ENCODE measurements at places on chromosomes 16 and 17. TPM values are rescaled to one million over a fixed set of nuclear protein-coding genes. Genes with fewer than 3 reads are reported as not detected.

- H3K27me3 ChIP-seq = no peaks in the 10 kb centered on the region
- no peak overlapping the region for H3K27ac ChIP-seq
- no peak overlapping the region for H3K4me3 ChIP-seq
- no peak for DNase-seq
- no peaks in the 10 kb centered on the region for H3K4me1 ChIP-seq
- peaks cover 62% of the 10 kb centered on the region for H3K36me3 ChIP-seq
Measured at GRCh38 chr17:82627405-82627804, 20.8 kb downstream of the WDR45B start.

- peaks cover 14% of the 10 kb centered on the region for H3K36me3 ChIP-seq
- H3K27me3 ChIP-seq = no peaks in the 10 kb centered on the region
- peaks cover under 1% of the 10 kb centered on the region for H3K4me1 ChIP-seq
- no peak overlapping the region for H3K4me3 ChIP-seq
- H3K27ac ChIP-seq = no peak overlapping the region
Measured at GRCh38 chr16:10935226-10935915, 6.9 kb downstream of the DEXI start.

DNA sequence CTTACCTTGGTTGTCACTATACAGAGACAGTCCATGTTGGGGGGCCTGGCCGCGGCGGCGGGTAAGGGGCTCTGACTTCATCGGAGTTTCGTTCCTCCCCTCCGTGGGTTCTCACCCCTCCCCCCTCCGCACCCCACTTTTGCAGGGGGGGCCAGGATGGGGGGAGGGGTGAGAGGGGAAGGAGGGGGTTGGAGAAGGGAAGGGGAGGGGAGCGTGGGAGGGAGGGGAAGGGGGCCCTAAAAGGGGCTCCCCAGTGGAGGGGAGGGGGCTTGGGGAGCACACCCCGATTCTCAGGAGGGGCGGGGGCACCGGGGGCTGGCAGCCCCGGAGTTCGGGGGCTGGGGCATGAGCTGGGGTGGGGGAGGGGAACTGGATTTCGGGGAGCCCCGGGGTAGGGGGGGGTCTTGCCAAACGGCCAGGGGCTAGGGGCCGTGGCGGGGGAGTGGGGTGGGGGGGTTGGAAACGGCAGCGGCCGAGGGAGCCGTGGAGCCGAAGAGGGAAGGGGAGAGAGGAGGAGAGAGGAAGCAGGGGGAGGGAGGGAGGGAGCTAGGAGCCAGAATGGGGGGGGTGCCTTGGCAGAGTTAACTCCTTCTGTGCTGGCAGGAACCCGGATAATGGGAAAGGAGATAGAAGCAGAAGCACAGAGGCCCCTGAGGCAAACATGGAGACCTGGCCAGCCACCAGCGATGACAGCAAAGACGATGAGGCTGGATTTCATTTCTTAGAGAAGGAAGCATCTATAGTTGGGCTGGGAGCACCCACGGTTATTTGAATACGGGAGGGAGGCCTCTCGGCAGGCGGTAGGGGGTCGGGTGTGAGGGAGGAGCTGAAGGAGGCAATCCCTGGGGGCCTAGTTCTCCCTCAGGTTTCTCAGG lies 2.3 kb downstream of the DLG4 start:
- peak overlapping the region; percentile 97 for H3K4me3 ChIP-seq
- peaks cover 8% of the 10 kb centered on the region for H3K36me3 ChIP-seq
- H3K27ac ChIP-seq = no peak overlapping the region
- H3K4me1 ChIP-seq = no peaks in the 10 kb centered on the region

DNA sequence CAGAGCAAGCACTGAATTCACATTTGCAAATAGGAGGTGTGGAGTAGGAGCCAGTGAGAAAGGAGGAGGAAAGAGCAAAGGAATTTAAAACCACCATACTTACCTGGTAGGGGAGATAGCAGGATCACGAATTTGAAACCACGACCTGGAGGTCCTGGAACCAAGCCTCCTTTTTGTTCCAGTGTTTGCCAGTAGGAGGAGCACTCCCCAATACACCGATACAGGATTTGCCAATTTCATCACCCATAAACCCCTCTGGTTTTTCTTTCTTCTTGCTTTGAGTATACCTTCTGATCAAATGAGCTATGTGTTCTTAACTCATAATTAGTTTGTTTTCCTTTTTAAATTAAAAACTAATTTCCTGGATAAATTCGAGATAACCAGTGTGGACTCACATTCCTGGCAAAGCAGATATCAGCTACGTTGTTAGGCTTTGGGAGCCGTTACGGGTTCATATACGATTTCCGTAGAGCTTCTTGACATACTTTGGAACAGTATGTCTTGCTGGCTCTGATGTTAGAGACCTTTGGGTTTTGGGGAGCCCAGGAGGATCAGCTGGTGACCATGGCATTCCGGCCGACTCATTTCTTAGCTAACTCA lies 22.7 kb downstream of the BCO1 start:
- H3K27ac ChIP-seq = no peak overlapping the region
- H3K36me3 ChIP-seq = no peaks in the 10 kb centered on the region
- H3K4me3 ChIP-seq = no peak overlapping the region
- H3K4me1 ChIP-seq = no peaks in the 10 kb centered on the region
- no peaks in the 10 kb centered on the region for H3K27me3 ChIP-seq

DNA sequence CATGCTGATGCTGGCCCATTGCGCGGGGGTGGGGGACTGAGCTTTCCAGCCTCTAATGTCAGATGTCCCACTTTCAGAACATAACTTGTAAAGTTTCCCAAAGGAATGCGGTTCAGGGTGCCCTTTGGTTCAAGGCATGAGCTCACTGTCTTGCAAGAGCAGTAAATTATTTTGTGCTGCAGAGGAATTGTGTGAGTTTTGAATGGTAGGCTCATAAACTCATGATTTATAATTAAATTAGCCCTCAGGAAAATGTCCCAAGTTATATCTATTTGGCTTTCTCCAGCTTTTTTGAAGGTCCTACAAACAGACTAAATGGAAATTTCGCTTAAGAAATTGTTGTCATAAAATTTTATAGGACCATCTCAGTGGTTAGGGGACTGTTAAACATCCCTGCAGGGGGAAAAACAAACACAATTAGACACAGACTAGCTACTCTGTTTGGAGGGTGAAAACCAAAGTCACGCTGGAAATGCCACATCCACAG lies 321.8 kb downstream of the HS3ST3B1 start:
- H3K4me1 ChIP-seq = no peaks in the 10 kb centered on the region
- no peak overlapping the region for H3K27ac ChIP-seq
- no peak overlapping the region for H3K4me3 ChIP-seq
- H3K27me3 ChIP-seq = no peaks in the 10 kb centered on the region
- no peak for DNase-seq

- no peaks in the 10 kb centered on the region for H3K27me3 ChIP-seq
- H3K4me3 ChIP-seq = no peak overlapping the region
- H3K27ac ChIP-seq = no peak overlapping the region
- H3K36me3 ChIP-seq = peaks cover 11% of the 10 kb centered on the region
Measured at GRCh38 chr17:81277946-81278693, 17.0 kb downstream of the SLC38A10 start.

GRCh38 chr16:285146-286055 lies 2.4 kb downstream of the PDIA2 start:
- peaks cover 31% of the 10 kb centered on the region for H3K36me3 ChIP-seq
- no peaks in the 10 kb centered on the region for H3K4me1 ChIP-seq
- no peak overlapping the region for H3K27ac ChIP-seq
- H3K4me3 ChIP-seq = no peak overlapping the region

DNA sequence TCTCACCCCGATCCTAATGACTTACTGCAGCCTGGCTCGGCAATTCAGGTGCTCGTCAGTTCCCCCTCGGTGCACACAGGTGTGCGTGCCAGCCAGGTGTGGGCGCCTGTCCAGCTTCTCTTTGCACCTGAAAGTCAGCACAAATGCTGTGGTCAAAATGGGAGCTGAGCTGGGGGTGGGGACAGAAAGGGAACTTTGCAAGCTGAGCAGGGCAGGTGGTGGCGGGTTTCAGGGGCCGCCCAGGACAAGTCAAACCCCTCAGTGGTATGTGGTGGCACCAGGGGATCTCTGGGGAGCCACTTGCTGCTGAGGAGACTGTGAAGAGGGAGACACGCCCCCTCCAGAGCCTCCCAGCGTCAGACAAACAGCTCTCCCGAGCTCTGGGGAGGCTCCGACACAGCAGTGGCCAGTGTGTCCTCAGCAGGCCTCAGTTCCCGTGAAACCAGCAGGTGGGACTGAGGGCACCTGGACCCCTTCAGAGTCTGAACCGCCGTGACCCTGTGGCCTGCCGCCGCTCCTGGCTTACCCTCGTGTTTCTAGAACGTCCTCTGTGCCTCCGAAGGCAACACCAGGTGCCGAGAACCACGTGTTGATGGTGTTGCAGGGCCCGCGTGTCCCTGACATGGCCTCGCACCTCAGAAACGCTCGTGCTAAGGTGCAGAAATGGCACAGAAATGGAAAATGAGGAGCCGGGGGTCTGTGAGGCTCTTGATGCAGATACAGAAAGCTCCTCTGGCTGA lies 233.5 kb upstream of the TNRC6C start:
- DNase-seq = peak; percentile 35
- no peaks in the 10 kb centered on the region for H3K27me3 ChIP-seq
- no peak overlapping the region for H3K27ac ChIP-seq
- H3K4me1 ChIP-seq = no peaks in the 10 kb centered on the region
- no peak overlapping the region for H3K4me3 ChIP-seq

- H3K4me1 ChIP-seq = peaks cover 5% of the 10 kb centered on the region
- DNase-seq = peak; percentile 43
- no peak overlapping the region for H3K4me3 ChIP-seq
- no peaks in the 10 kb centered on the region for H3K27me3 ChIP-seq
- H3K36me3 ChIP-seq = peaks cover 38% of the 10 kb centered on the region
- no peak overlapping the region for H3K27ac ChIP-seq
Measured at GRCh38 chr17:51298508-51299371, 38.4 kb downstream of the UTP18 start.

GRCh38 chr17:27621536-27621935 lies 9.5 kb upstream of the LGALS9 start:
- no peak overlapping the region for H3K27ac ChIP-seq
- DNase-seq = no peak
- peaks cover 43% of the 10 kb centered on the region for H3K36me3 ChIP-seq
- H3K4me3 ChIP-seq = no peak overlapping the region
- H3K4me1 ChIP-seq = no peaks in the 10 kb centered on the region

DNA sequence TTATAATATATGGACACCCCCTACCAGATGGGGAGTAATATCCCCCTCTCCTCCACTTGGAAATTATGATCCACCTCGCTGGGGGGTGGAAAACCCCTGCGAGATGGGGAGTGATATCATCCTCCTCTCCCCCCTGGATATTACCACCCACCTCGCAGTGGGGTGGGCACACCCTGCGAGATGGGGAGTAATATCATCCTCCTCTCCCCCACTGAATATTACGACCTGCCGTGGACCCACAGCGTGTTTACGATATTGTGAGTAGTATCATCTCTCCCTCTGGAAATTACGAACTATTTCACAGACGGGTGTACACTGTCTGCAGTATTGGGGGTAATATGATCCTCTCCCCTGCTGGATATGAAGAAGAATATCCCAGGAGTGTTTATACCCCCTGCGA lies 228.3 kb upstream of the WSCD1 start:
- no peak overlapping the region for H3K27ac ChIP-seq
- no peaks in the 10 kb centered on the region for H3K36me3 ChIP-seq
- H3K4me3 ChIP-seq = no peak overlapping the region

DNA sequence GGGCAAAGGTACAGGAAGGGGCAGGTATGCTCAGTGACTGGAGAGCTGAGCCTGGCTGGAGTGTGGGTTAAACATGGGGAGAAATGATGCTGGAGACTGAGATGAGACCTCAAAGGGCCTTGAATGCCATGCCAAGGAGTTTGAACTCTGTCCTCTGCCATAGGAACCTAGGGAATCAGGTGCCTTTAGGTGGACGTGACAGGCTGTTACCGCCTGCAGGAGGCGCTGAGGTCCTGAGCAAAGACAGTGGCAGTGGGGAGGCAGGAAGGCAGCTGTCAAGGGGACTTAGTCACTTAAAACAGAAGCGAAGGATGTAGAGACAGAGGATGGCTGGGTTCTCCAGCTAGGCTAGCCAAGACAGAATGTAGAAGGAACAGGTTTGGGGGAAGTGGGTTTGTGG lies 9.1 kb downstream of the PSMB3 start:
- H3K4me1 ChIP-seq = no peaks in the 10 kb centered on the region
- no peaks in the 10 kb centered on the region for H3K27me3 ChIP-seq
- no peak overlapping the region for H3K4me3 ChIP-seq
- DNase-seq = peak; percentile 86

GRCh38 chr16:72094266-72094610 lies 591 bp downstream of the DHX38 start:
- no peak for DNase-seq
- peaks cover 38% of the 10 kb centered on the region for H3K36me3 ChIP-seq
- no peaks in the 10 kb centered on the region for H3K27me3 ChIP-seq
- no peak overlapping the region for H3K27ac ChIP-seq
- H3K4me1 ChIP-seq = peaks cover 7% of the 10 kb centered on the region
- peak overlapping the region; percentile 98 for H3K4me3 ChIP-seq

GRCh38 chr17:573036-573435 lies 141.6 kb downstream of the VPS53 start:
- DNase-seq = no peak
- H3K27me3 ChIP-seq = no peaks in the 10 kb centered on the region
- H3K36me3 ChIP-seq = peaks cover 52% of the 10 kb centered on the region
- no peak overlapping the region for H3K4me3 ChIP-seq
- H3K27ac ChIP-seq = no peak overlapping the region
- H3K4me1 ChIP-seq = no peaks in the 10 kb centered on the region

- H3K27me3 ChIP-seq = no peaks in the 10 kb centered on the region
- H3K4me3 ChIP-seq = no peak overlapping the region
- H3K4me1 ChIP-seq = no peaks in the 10 kb centered on the region
- no peak for DNase-seq
- no peak overlapping the region for H3K27ac ChIP-seq
Measured at GRCh38 chr16:79042886-79043285, 557.7 kb downstream of the MAF start.

The PHLPP2 gene
- total RNA-seq = 23.2 TPM

The NETO2 gene
- total RNA-seq = 28.6 TPM

The SEPTIN12 gene
- not detected for total RNA-seq

The TLCD3B gene
- 22.3 TPM for total RNA-seq

The ELAC2 gene
- 90.7 TPM for total RNA-seq

The CDC6 gene
- total RNA-seq = 141 TPM

Data from H9 (cell line).